ENCODE measurements at places on chromosomes 5 and 9. TPM values are rescaled to one million over a fixed set of nuclear protein-coding genes. Genes with fewer than 3 reads are reported as not detected.

DNA sequence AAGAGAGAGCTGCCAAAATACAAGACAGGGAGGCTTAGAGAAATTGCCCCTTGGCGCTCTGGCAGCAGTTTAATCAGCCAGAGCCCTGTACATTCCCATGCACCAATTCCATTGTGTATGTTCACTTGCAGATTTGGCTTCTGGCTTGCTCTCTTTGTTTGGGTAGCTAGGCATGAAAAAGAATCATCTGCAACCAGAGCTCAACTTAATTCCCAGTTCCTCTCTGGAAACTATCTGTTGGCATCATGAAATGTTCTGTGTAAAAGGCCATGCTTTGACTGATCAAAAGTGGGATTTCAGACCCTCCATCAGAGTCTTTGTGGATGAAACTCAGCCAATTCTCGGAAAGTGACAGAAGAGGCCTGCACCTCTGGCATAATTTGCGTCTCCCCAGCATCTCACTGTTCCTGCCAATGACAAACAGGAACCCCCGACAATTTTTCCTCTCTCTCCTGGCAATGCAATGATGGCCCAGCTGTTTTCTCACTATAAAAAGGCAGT is 53.8 kb upstream of the RAD23B start:
- peak; percentile 83 for DNase-seq

DNA sequence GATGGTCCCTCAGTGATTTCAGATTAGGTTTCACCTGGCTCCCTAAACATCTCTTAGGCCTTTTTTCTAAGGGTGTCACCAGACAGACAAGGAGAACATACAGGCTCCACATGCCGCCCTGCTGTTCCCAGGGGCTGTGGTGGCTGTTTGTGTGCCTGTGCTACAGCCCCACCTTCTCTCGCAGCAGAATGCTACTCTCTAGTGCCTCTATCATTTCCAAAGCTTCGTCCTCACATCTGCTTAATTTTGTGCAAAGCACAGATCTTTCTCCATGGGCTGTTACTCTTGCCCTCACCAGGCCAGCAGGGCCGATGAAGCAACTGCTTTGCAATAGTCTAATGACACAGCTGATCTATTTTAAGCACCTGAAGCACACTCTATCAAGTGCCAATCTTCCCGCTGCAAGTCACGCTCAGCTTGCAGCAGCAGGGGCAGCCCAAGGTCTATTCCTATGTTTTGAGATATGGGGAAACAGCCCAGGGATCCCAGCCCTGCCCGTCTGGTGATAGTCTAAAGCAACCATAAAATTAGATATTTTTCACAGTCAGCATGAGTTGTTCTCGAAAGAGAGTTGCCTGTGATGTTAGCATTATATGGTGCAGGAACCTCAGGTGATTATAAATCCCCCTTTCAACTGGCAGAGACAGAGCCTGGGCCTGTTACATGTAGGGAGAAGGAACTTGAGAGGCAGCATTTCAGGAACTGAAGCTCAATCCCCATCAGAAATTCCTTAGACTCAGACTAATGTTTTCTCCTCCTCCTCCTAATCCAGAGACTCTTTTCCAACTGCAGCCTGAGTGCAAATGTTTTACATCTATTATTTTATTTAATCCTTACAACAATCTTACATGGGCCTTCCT is 12.7 kb downstream of the ABLIM3 start:
- peak; percentile 71 for DNase-seq

DNA sequence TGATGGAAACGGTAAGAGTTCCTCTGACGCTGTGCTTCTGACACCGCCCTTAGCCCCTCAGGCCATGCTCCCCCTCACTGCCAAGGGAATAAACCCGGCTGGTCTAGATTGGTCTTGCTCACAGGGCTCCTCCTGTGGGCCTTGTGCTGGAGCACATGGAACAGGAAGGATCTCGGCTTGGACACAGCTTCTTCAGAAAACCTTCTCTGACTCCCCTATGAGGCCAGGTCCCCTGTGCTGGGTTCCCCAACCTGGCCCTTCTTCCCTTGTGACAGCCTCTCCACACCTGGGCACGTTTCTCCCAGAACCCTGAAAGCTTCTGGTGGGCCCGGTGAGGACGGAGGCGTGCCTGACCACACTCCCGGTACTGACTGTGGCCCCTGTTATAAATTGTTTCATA is 8.2 kb downstream of the SPATA31E1 start:
- no peak for DNase-seq

GRCh38 chr5:73759771-73760170 is 133.8 kb downstream of the ARHGEF28 start:
- no peak for DNase-seq

FOXI1 gene
- total RNA-seq, result not detected

DNA sequence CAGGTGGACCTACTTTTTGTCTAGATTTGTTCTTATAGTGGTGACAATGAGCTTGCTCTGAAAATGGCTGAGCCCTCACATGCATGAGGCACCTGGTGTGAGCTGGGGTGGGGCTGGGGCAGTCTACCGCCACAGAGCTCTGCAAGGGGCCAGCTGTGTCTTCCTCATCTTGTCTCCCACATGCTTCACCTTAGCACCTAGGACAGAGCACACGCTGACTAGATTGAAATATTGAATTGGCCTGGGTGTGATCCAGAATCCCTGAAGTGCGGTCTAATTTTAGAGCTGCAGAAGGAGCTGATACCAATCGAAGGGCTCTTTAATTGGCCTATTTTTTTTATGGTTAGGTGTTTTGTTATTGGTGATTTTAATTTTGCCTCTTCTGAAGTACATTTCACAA is 126.1 kb upstream of the NFIB start:
- no peak for DNase-seq

DNA sequence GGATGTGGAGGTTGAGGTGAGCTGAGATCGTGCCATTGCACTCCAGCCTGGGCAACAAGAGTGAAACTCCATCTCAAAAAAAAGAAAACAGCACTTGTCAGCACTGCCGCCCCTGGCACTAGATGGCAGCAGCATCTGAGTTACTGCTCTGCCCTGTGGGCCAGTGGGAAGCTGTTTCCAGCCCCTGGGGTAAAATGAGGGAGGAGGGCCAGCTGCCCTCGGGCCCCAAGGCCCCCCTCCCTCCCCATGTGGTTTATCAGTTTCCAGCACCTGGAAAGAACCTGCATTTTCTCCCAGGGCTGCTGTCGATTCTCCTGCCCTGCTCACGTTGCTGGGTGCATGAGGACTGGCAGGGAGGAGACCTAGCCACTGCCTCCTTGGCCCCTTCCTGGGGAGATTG is 13.2 kb upstream of the CEL start:
- DNase-seq, result no peak

- DNase-seq, result no peak
Measured at GRCh38 chr9:128015696-128016095, 34.9 kb upstream of the EEIG1 start.

DNA sequence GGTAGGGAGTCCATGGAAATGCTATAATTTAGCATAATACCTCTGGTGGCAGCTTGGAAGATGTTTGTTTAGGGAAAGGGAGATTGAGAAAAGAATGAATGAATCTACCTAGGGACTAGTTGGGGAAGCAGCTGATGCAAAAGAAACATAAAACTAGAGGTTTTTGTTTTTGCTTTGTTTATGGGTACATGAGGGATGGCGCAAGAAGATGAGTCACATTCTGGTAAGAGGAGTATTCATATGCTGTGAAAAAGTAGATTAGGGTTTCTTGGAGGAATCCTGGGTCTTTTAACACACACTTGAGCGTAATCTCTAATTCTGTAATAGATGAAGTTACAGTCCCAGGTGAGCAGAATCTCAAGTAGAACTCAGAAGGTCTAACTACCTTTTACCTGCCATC is 17.1 kb downstream of the C9orf43 start:
- no peak for DNase-seq

DNA sequence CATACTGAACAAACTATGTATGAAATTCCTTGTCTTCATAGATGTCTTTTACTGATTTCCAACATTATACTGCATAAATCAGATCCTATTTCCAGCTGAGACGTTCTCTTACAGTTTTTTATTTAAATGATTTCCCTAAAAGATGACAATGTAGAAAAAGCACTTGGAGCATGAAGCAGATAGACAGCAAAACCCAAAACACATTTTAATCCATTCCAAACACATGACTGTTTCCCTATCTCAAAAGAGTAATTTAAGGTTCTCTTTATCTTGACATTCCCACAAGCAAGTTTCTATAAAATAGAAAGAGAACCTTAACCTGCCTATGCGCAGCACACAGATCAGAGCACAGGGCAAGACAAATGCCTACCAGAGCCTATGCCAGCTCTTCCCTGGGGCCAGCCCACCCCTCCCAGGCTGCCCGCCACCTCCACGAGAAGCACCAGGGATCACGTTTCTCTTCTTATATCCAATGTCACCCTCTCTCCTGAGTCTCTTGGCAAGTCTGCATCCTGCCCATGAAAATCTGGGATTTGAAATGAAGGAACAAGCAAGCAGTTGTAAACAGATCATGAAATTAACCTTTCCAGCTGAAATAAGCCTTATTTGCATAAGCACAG is 52.4 kb downstream of the RETREG1 start:
- DNase-seq, result no peak

IFNA2 gene
- total RNA-seq, result 0.09 TPM

GRCh38 chr5:157652377-157652692 is at the start of gene SOX30:
Gene SOX30, minus strand, starts transcription at chr5:157652438. Its CDS starts 360 bp downstream, at chr5:157652078.
- DNase-seq, result no peak

DNA sequence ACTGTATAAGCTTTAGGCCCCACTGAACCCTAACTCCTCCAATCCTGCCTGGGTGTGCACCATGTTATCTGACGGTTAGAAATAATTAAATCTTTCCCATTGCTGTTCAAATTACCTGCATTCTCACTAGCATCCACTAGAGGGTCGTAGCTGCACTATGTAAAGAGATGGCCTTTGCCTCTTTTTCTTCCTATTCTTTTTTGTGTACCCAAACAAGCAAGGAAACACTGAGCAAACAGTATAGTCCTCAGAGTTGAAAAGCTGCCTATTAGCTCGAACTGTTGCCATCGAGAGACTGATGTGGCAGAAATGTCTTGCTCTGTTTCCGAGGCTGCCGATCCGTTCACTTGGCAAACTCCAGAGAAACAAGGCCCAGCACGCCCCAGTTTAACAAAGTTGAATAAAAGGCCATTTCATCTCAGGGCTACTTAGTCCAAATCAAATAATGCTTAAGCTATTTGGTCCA is 163.8 kb upstream of the TRPM3 start:
- DNase-seq, result peak; percentile 82

- no peak for DNase-seq
Measured at GRCh38 chr5:153919161-153919560, 119.5 kb downstream of the FAM114A2 start.

GRCh38 chr5:146342882-146343865 is 4.5 kb downstream of the POU4F3 start:
- no peak for DNase-seq

GRCh38 chr5:133109655-133110483 is 58.1 kb downstream of the HSPA4 start:
- no peak for DNase-seq

STPG3 gene
- total RNA-seq, result not detected

FGF10 gene
- 7.8 TPM for total RNA-seq

- DNase-seq, result no peak
Measured at GRCh38 chr5:136192015-136192525, 892 bp downstream of the SMIM32 start.

- peak; percentile 67 for DNase-seq
Measured at GRCh38 chr9:104860263-104860662, 67.7 kb downstream of the ABCA1 start.

SLC34A1 gene
- not detected for total RNA-seq

DNA sequence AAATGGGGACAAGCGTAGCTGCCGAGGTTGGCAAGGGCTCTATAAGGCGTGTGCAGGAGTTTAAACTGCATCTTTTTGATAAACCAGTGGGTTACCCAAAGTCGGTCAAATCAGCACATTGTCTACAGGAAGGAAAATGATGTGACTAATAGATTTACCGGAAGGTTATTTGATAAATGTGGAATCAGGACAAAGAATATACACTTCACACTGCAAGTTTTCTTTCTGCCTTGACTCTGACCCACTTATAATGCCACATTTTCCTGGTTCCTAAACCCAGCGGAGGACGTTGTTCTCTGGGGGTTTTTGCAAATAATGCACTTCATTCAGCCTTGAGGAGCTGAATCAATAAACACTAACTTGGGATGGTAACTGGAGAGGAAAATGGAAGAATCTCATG is 76.8 kb downstream of the TTLL11 start:
- no peak for DNase-seq

DNA sequence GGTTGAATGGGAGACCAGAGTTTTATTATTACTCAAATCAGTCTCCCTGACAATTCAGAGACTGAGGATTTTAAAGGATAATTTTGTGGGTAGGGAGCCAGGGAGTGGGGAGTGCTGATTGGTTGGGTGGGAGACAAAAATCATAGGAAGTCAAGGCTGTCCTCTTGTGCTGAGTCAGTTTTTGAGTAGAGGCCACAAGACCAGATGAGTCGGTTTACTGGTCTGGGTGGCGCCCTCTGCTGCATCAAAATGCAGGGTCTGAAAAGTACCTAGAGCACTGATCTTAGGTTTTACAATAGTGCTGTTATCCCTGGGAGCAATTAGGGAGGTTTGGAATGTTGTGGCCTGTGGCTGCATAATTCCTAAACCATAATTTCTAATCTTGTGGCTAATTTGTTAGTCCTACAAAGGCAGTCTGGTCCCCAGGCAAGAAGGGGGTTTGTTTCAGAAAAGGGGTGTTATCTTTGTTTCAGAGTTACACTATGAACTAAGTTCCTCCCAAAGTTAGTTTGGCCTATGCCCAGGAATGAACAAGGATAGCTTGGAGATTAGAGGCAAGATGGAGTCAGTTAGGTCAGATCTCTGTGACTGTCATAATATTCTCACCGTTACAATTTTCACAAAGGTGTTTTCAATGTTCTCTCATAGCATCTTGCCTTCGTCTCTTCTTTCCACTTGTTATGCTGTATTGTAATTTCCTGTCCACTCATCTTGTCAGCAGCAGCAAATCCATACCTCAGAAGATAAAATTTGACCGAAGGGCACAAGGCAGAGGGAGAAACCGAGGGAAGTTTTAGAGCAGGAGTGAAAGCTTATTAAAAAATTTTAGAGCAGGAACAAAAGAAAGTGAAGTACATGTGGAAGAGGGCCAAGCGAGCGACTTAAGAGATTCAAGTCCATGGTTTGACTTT is 59.2 kb upstream of the CLINT1 start:
- DNase-seq, result peak; percentile 90

DNA sequence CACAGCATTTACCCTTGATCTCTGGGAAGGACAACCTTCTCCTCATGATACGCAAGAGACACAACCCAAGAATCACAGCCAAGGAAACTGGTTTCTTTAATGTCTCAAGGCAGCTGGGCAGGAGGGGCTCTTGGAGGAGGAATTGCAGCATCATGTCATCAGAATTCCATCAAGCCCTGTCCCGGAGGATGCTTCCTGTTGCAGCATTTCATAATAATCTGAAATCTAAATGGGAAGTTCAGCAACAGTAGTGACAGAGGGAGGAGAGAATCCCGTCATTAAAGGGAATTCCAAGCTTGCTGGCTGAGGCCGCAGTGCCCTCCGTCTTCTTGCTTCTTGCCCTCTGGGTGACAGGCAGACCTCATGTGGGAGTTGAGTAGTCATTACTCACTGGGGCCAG is 192.7 kb downstream of the TENT4A start:
- DNase-seq, result peak; percentile 65

- peak; percentile 77 for DNase-seq
Measured at GRCh38 chr9:13446938-13447842, 167.7 kb upstream of the MPDZ start.

- DNase-seq, result no peak
Measured at GRCh38 chr5:150604894-150605440, 35.5 kb upstream of the SYNPO start.
